Skeletal muscle cell (primary cell): ENCODE measurements at places on chromosomes 6 and 20.

- no peak for DNase-seq
These were observed 67.5 kb downstream of the TBC1D7 start for GRCh38 chr6:13260831-13261230.

- DNase-seq = no peak
These were observed 33.1 kb upstream of the CNKSR3 start for GRCh38 chr6:154543628-154544027.

GRCh38 chr6:44935693-44936300, 392.3 kb upstream of the RUNX2 start:
- no peak for DNase-seq

- no peak for DNase-seq
These were observed 904.3 kb downstream of the PHF3 start for GRCh38 chr6:64539917-64540316.

DNA sequence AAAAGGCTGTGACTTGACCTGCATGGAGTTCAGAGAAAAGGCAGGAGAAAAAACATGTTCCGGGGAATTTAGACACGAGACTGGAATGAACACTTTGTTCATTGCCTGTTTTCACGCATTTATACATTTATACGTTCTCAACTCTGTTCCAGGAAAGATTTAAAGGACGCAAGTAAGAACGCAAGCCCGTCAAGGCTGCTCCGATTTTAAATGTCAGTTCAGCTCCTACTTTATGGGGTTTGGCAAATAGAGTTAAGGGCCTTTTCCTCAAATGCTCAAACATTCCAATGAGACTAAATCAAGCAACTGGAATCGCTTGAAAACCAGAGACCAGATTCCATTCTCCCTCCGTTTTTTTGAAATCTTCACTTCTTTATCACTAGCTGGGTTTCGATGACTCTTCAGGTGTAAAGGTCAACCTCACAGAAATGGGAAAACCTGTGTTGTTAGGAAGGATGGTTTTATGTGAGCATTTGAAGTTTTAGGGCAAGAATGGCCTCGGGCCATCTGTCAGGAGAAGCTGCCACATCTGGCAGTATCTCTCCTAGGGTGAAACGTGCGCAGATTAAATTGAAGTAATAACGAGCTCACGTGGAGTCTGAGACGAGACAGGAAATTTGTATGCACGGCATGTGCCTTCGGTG, 24.9 kb downstream of the TTLL2 start:
- no peak for DNase-seq

DNA sequence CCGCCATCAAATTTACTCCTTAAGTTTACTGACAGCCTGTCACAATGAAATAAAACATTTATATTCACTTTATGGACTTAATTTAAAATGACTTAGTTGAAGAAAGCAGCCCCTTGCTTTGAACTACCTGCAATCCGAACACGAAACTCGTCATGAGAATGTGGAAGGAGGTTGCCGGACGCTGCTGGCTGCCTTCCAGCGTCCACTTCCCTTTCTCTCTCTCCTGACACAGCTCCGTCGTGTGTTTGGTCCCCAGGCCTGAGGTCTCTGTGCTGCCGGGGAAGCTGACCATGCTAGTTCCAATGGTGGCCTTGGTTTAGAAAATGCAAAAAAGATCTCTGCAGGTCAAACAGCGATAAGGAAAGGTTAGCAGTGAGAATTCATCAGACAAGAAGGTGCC, 519.7 kb downstream of the CDH26 start:
- no peak for DNase-seq

GRCh38 chr20:63636752-63637628, 10.1 kb upstream of the GMEB2 start:
- no peak for DNase-seq

DNA sequence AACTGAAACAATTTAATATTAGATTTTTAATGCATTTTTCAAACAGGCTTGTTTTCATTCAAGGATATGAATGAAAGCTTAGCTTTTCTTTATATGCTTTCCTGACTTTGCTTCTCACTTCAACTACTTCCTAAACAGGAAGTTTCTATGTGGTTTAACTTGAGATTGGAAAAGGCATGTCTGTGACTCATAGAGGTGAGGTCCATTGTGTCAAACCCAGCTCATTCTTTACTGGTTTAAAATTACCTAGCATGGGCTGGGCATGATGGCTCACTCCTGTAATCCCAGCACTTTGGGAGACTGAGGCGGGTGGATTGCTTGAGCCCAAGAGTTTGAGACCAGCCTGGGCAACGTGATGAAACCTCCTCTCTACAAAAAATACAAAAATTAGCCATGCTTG, 34.4 kb downstream of the EFHC1 start:
- peak; percentile 0 for DNase-seq

GRCh38 chr20:41309817-41310216, 7.7 kb downstream of the ZHX3 start:
- DNase-seq = peak; percentile 62

- no peak for DNase-seq
These were observed 20.4 kb upstream of the TAF8 start for GRCh38 chr6:42029881-42030280.

DNA sequence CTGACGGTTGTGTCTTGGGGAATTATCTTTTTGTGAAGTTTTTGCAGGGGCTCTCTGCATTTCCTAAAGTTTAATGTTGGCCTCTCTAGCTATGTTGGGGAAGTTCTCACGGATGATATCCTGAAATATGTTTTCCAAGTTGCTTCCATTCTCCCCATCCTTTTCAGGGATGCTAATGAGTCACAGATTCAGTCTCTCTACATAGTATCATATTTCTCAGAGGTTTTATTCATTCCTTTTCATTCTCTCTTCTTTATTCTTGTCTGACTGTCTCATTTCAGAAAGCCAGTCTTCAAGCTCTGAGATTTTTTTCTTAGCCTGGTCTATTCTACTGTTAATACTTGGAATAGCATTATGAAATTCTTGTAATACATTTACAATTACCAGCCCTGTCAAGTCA, 61.3 kb downstream of the UNC5CL start:
- no peak for DNase-seq

DNA sequence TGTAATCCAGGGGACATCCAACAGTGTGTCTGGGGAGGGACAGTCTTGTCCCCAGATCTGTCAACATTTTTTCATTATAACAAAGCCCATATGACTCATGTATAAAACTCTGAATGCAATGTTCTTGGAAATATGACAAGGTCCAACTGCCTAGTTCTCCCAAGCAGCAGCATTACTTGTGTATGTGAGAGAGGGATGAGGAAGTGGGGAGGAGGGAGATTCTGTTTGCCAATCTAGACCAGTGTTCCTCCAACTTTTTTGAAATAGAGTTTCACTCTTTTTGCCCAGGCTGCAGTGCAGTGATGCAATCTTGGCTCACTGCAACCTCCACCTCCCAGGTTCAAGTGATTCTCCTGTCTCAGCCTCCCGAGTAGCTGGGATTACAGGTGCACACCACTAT, 394.8 kb downstream of the DHX35 start:
- DNase-seq = no peak

DNA sequence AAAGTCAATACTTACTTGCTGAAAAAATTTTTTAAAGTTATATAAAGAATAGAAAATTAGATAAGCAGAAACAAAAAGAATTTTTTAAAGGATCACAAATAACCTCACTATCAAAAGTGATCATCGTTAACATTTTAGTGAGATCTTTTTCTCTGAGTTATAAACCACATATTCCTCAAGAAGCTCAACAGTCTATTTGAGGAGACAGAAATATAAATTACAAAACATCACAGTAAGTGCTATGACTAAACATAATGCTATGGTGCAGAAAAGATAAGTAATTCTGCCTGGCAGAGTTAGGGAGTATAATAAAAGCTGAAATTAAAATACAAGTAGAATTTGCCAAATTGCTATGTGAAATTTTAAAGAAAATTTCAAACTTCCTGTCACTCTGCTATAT, 226.7 kb downstream of the LMBRD1 start:
- DNase-seq = no peak

DNA sequence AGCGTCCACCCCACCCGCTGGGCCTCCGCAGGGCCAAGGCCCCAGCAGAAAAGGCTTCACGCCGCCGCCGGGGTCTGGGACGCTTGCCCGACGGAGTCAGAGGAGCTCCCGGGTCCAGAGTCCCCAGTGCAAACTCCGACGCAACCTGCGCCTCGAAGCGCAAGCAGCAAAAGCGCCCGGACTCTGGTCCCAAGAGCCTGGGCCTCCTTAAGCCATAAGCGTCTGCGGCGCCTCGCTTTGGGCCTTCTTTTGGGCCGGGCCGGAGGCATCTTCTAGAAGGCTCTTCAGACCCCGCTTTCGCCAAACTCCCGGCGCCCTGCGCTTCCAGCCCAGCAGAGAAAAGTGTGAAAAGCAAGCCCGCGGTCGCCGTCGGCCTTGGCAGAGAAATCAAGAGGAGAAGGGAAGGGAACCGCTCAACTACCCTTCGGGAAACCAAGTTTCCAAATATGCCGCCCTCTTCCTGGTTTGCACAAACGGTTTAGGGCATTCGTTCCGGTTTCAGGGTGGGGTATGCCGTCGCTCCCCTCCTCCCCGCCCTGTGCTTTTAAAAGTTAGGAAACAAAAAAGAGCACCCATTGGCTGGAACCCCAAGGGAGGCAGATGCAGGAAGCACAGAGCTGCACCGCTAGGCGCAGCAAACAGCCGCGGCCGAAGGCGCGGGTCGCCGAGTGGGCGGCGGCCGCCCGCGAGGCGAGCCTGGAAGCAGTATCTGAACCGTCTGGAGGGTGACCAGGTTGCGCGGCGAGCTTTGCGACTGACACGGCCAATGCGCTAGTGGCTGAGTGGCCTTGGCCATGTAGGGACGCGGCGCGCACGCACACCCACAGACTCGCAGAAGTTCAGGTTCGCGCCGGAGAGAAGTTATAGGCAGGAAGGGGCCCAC, 1.2 kb downstream of the TBX18 start:
- DNase-seq = peak; percentile 52
